ENCODE measurements at places on chromosomes 7 and 10.

- no peak for DNase-seq
These were observed 31.9 kb downstream of the PDSS1 start for GRCh38 chr10:26729395-26729794.

GRCh38 chr10:74955796-74956195, 129.4 kb downstream of the KAT6B start:
- DNase-seq, result no peak

DNA sequence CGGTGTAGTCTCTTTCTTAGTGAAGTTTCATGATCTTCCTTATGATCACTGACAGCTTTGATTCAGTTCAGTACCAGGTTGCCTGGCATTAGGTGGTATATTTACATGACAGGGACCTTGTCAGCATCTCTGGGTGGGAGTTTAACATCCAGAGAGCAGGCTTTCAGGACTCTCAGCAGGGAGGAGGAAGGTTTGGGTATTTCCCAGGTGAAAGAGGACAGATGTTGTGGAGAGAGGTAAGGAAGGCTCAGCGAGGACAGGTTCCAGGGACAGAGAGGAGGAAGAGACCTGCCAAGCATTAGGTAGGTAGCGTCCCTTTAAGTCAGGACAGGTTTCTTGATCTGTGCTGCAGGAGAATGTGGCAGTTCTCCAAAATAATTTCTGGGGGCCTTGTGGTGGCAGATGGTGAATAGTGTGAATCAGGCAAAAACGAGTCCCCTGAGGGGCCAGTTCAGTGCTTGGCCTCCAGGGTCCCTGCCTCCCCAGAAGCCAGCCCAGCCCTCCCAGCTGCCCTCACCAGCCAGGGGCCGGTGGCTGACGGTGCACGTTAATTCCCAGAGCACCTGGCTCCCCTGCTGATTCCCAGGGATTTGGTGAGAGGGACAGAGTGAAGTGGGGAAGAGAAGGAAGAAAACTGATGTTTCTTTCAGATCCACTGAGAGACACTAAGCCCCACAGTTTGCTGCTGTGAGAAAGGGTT, 82.0 kb downstream of the VWC2 start:
- no peak for DNase-seq

GRCh38 chr10:77289027-77289501, 348.5 kb downstream of the KCNMA1 start:
- no peak for DNase-seq

DNA sequence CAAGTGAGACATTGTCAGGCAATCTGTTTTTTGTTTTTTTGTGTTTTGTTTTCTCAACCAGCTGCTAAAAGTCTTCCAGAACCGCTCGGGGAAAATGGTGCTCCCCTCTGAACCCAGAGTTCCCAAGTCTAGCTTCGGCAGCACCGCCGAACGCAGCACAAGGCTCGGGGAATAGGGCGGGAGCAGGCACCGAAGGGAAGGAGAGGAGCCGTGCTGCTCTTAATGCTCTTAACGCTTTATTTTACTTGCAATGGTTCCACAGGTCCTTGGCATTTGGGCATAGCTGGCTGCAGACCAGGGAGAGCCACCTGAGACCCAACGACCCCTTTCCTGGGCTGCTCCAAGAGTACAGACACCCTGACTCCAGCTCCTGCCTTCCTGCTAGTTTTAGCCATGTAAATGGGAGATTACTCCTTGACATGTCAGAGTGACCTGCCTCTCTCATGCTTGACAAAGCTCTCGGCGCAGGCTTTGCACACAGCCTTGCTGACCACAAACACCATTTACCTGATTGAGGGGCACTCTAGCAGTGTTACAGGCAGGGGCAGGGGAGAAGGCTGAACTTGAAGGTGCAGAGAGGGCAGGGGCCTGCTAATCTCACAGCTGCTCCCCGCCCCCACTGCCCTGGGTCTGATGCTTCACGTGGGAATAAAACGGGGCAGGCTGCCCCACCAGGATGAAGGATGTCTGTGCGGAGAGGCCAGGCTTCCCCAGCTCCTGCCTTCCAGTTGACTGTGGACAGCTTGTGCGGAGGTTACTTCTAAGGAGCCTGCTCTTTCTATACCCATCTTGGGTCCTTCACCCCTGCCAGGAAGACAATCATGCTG, 58.6 kb upstream of the EFCAB10 start:
- no peak for DNase-seq

GRCh38 chr7:68074242-68074641, 1077.6 kb downstream of the TYW1 start:
- no peak for DNase-seq

DNA sequence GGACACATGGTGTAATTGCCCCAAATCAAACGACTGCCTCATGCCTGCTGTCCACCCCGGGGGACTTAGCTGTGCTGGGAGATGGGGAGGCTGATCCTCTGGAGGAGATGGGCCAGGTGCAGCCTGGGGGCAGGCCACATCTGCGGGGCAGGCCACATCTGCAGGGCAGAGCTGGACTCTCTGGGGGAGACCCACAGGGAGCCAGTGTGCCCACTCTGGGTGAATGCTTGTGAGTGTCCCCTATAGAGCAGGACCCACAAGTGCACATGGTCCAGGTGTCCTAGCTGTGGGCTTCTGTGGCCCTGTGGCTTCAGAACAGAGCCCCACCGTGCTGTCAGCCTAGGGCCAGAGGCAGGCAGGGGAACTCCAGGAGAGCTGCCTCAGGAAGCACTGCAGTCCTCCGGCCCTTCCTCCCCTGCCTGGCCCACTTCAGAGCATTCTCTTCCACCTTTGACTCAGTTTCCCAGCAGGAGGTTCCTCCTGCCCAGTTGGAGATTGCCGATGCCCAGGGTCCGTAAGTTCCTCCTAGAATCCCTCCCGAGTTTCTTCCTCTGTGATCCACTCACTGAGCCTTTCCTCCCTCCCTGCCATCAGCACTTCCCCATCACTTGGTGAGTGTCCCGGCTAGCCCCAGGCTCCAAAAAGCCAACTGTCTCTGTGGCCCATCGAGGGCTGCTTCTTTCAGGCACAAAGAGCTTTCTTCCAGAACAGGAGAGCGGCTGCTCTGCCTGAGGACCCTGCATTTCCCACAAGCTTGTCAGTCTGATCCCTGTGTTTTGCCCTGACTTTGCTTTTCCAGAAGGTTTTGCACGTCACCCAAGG, 50.3 kb downstream of the ADCYAP1R1 start:
- DNase-seq, result peak; percentile 77

DNA sequence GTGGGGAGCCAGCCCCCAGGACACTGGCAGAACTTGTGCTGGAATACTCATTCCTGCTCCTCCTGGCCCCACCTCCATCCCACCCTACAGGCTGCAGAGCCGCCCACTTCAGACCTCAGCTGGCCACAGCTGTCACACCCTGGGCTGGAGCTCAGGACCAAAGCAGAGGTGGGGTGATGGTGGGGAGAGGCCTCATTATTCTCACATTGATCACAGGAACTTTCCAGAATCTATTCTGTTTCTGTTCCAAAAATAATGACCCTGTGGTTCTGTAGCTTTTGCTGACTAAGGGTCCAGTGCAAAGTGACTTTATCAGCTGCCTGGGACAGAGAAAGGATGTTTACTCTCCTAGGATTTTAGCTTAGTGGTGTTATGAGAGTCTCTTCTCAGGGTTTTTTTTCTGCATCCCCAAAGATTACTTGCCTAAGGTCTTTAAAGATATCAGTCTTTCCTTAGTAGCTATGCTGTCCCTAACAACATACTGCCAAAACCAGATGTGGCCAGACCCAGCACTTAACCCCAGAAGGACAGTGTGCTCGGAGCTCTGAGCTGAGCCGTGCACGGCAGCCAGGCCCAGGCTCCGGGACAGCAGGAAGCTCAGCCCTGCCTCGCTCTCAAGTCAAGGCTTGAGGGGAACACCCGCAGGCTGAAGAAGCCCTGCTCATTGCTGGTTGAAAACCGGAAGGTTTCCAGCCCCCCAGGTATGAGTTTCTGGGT, 223.3 kb downstream of the MLLT10 start:
- no peak for DNase-seq

GRCh38 chr10:117497736-117498135, 44.8 kb upstream of the EMX2 start:
- DNase-seq, result peak; percentile 83

DNA sequence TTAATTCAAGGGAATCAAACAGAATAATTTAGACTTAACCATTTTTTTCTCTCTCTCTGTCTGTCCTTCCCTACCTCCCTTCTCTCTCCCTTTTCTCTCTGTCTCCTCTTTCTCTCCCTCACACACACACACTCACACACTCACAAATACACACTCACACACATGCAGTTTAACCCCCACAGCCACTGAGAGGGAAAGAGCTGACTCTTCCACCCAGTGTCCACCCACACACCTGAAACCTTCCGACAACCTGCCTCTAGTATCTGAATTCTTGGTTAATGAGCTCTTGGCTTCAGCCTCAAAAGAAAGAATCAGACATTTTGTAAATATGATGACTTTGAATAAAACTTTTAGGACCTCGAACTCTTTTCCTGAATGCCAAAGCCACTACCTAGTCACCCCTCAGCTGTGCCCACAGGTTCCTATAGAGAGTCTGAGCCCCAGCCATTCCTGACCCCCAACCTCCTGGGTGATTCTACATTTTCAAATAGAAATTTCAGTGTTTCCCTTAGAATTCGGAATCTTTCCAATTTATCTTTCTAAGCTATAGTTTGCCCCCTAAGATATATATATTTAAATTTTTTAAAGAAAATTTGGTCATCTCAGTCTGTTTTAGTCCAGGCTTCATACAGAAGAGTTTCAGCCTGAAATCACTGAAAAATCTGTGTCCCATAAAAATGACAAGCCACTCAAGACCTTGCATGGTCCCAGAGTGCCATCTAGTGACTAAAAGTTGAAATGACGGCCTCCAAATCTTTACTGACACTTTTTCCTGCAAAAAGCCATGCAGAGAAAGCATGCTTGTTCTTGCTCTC, 202.8 kb downstream of the IPMK start:
- DNase-seq, result no peak

DNA sequence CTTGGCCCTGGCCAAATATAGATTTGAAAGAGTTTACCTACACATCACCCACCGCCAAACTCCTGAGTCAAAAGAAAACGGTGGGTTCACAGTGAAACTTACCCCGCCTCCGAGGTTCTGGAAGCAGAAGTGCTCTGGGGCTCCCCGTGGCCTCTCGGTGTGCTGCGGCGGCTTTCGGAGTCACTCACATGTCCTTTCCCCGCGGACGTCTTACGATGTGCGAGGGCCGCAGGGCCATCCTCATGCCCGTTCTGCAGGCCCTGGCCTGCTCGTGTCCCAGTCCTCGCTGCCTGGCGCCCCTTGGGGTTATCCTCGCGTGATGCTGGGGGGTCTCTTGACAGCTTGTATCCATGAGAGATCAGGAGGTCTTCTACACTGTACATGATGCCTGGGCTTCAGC, 12.0 kb downstream of the JCAD start:
- DNase-seq, result peak; percentile 65

- peak; percentile 37 for DNase-seq
These were observed 325.2 kb downstream of the WDR37 start for GRCh38 chr10:1381339-1381738.

GRCh38 chr7:143038635-143039034, 11.7 kb upstream of the OR9A2 start:
- DNase-seq, result no peak

DNA sequence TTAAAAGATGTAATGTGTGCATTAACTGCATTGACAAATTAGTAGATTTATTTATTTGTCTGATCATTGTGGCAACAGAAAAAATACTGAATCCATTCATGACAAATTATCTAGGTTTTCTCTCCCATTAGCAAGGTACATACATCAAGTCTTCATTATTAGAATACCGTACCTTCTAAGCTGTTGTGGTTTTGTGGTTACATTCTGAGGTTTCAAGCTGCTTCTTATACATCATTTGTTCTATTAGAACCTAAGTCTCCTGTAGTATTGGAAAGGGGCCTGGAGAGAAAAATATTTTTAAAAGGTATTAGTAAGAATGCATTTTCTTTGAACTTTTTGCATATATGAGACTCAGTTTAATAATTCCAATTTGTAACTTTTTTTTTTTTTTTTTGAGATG, 26.3 kb upstream of the CACNB2 start:
- no peak for DNase-seq

DNA sequence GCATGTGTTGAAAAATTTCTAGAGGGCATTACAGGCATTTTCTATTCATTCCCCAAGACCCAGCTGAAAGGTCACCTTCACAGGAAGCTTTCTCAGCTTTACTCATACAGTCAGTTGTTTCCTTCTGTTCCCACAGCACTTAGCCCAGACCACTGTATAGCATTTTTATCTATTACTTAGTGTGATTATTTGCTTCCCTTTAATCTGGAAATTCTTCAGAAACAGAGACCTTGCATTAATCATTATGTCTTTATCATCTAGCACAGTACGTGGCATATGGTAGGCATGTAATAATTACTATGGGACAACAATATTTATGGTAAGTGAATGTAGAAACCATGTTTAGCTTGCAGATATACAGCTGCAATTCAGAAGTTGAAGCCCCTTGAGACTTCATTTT, 38.2 kb upstream of the CDK6 start:
- DNase-seq, result no peak

- no peak for DNase-seq
These were observed 3.7 kb downstream of the RGS10 start for GRCh38 chr10:119538632-119539358.

GRCh38 chr7:68622500-68622899, 975.8 kb upstream of the AUTS2 start:
- no peak for DNase-seq

DNA sequence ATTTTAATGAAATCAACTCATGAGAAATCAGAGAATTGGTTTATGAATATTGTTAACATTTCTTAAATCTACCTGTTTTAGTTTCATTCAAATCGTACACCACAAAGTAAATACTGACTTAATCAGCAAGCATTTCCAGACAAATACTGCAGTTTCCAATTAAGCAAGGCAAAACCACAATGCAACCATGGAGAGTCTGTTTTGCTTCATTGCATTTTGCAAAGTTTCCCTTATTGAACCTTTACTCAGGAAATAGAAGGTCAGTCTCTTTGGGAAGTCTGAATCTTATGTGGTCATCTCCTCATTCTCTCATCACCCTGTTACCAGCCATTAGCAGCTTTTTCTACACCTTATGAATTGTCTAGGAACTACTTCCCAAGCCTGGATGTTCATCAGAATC, 400.5 kb downstream of the IPMK start:
- DNase-seq, result no peak

GRCh38 chr7:122033641-122034040, 110.4 kb downstream of the AASS start:
- no peak for DNase-seq

DNA sequence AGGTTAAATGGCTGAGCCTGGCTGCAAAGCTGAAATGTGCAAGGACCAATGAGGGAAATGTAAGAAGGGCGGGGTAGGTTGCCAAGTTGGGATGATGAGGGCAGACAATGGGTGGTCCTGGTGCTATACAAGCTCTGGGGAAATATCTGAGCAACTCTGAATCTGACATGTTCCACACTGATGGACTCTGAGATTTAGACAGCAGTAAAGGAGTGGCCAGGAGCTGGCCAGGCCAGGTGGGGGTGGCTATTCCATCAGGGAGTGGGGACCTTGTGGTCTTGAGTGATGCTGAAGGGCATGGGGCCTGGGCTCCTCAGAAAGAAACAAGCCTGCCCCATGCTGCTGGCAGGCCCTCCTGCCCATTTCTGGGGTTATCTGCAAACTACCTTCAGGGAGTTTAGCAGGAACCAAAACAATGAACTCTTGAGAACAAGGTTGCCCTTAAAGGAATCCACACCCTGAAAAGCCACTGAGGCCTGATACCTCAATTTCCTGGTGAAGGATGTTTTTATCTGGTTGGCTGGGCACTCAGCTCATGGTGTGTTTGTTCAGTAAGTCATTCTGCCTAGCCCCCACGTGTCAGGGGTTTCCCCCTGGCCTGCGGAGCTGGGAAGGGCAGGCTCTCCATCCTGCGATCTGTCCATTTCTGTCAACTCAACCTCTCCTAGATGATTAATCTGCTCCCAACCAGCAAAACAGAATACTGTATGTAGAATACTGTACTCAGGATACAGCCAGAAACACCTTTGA, 143.3 kb upstream of the TNS3 start:
- peak; percentile 61 for DNase-seq

Data from lower leg skin (tissue), 4 donors.